ENCODE measurements at places on chromosomes 3 and 15. TPM values are rescaled to one million over a fixed set of nuclear protein-coding genes. Genes with fewer than 3 reads are reported as not detected.

DNA sequence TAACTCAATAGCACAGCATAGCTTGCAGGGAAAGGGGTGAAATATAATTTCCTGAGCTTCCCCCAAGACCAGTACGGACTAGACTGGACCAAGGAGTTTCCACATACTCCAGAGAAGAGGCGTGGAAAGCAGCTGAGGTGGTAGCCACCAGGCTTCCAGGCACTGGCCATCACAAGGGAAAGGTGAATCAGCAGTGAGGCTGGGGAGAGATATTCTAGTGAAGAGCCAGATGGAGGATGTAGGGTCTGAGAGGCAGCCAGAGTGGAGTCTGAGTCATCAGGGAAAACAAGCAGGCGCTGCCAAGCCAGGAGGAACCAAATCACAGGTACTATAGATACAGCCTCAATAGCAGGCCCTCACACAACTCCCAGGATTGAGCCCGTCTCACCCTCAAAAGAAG, 9.6 kb upstream of the RASA2 start:
- H3K36me3 ChIP-seq: no peaks in the 10 kb centered on the region
- H3K27me3 ChIP-seq: no peaks in the 10 kb centered on the region
- no peak overlapping the region for H3K27ac ChIP-seq
- no peak overlapping the region for H3K4me3 ChIP-seq
- H3K4me1 ChIP-seq: no peaks in the 10 kb centered on the region

- no peak for DNase-seq
- no peaks in the 10 kb centered on the region for H3K4me1 ChIP-seq
- H3K27me3 ChIP-seq: no peaks in the 10 kb centered on the region
Observed at GRCh38 chr15:49906966-49907365, 212.1 kb downstream of the ATP8B4 start.

DNA sequence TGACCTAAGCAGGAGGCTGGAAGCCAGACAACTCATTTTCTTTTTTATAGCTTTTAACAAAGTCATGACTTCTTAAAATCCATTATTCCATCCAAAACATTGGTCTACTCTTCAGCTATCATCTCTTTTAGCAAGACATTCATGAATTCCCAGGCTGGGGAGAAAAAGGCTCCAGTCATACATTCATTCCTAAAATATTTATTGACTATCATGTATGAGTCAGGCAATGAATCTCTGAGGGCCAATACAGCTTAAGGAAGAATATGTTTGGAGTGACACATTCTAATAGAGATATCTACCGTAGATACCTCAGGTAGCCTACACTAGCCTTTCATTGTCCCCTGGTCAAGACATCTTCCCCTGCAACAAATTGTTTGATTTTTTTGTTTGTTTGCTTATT, 196.4 kb upstream of the NANOGP8 start:
- H3K4me1 ChIP-seq: no peaks in the 10 kb centered on the region
- H3K27me3 ChIP-seq: no peaks in the 10 kb centered on the region
- H3K27ac ChIP-seq: no peak overlapping the region
- no peak overlapping the region for H3K4me3 ChIP-seq
- DNase-seq: no peak
- no peaks in the 10 kb centered on the region for H3K36me3 ChIP-seq

- no peaks in the 10 kb centered on the region for H3K36me3 ChIP-seq
- no peak overlapping the region for H3K27ac ChIP-seq
Observed at GRCh38 chr3:143831208-143831607, 17.1 kb downstream of the SLC9A9 start.

DNA sequence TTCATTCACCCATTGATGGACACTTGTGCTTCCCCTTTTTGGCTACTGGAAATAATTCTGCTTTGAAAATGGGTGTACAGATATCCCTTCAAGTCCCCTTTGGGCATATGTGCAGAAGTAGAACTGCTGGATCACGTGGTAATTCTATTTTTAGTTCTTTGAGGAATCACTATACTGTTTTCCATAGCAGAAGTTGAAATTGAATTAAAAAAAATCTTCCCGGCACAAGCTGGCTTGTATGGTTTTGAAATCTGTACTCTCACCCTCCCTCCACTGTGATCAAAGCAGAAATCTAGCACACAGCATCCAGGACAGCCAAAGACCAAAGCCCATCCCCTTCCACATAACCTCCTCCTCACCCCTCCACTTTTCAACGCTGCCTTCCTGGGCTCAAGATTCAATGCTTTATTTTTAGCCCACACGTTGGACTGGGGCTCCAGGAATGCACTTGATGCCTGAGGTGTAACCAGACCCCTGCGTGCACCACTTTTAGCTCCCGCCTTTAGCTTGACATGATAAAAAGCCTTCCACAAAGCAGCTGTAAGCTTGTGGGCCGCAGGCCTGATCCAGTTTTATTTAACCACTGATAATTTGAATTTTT, 29.9 kb downstream of the TMEM40 start:
- no peak overlapping the region for H3K27ac ChIP-seq
- H3K4me3 ChIP-seq: no peak overlapping the region
- no peaks in the 10 kb centered on the region for H3K27me3 ChIP-seq
- no peaks in the 10 kb centered on the region for H3K36me3 ChIP-seq
- peak; percentile 5 for DNase-seq

GRCh38 chr3:130661140-130661891, 85.3 kb downstream of the PIK3R4 start:
- no peak overlapping the region for H3K27ac ChIP-seq
- H3K4me3 ChIP-seq: no peak overlapping the region
- H3K4me1 ChIP-seq: no peaks in the 10 kb centered on the region
- no peaks in the 10 kb centered on the region for H3K36me3 ChIP-seq
- DNase-seq: no peak

DNA sequence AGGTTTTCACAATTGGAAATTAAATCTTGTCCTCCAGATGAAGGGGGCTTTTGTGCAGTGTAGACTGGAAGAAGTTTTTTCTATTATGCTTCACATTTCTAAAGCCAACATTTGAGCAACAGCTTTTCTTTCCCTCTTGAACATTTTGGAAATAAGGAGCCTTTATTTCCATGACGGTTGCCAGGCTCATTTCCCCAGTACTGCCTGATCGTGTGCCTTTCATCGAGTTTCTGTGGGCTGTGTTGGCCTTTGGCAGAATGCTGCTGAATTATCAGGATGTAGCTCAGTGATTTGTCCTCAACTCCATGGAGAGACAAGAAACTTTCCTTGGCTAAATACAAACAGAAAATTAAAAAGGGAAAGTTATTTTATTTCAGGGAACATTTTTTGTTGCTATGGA, 314.8 kb upstream of the LRRC3B start:
- H3K27ac ChIP-seq: no peak overlapping the region
- H3K4me3 ChIP-seq: no peak overlapping the region
- DNase-seq: no peak
- H3K4me1 ChIP-seq: no peaks in the 10 kb centered on the region

- H3K4me3 ChIP-seq: peak overlapping the region; percentile 27
- H3K27me3 ChIP-seq: peaks cover 46% of the 10 kb centered on the region
- peak; percentile 44 for DNase-seq
- H3K4me1 ChIP-seq: peaks cover 11% of the 10 kb centered on the region
- no peak overlapping the region for H3K27ac ChIP-seq
Observed at GRCh38 chr3:8768364-8769087, 887 bp downstream of the OXTR start.

DNA sequence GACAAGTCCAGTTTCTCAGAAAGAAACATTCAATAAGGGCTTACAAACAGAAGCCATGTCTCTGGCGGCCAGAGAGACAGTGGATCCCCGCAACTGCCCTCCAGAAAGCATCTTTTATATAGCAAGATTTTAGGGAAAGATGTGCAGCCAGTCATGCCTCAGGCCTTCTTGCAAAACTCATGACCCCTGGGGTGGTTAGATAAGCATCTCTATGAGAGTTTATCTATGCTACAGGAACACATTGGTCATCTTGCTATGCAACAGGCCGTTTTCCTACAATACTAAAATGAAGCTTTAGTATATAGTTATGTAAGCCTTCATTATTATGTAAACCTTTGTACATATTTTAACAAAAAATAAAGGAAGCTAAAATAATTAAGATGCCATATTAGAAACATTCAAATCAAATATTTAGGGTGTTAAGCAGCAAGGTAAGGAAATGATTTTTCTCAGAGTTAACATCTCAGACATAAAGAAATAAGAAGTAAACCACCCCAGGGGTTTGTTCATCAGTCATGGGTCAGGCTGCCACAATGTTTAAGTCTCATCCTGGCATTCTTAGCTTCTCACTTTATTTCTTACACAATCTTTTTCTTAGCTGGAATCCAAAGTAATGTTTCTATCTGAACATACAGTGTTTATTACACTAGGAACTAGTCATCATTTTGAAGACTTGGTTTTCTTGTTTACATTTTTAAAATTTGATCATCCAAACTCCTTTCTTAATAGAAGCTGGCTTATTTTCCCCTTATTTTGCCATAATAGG, 6.3 kb upstream of the FSIP1 start:
- H3K27ac ChIP-seq: no peak overlapping the region
- no peaks in the 10 kb centered on the region for H3K36me3 ChIP-seq
- no peaks in the 10 kb centered on the region for H3K27me3 ChIP-seq

- no peaks in the 10 kb centered on the region for H3K4me1 ChIP-seq
- no peak overlapping the region for H3K27ac ChIP-seq
- DNase-seq: no peak
- no peaks in the 10 kb centered on the region for H3K27me3 ChIP-seq
- H3K4me3 ChIP-seq: no peak overlapping the region
Observed at GRCh38 chr3:107612664-107613084, 89.9 kb downstream of the BBX start.

DNA sequence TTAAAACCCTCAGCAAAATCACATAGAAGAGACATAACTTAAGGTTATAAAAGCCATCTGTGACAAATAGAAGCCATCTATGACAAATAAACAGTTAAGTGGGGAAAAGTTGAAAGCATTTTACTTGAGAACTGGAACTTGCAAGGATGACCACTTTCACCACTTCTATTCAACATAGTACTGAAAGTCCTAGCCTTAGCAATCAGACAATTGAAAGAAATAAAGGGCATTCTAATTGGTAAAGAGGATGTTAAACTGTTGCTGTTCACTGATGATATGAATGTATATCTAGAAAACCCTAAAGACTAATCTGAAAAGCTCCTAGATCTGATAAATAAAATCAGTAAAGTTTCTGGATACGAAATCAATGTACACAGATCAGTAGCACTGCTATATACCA, 186.9 kb upstream of the SATB1 start:
- H3K4me1 ChIP-seq: no peaks in the 10 kb centered on the region
- H3K36me3 ChIP-seq: no peaks in the 10 kb centered on the region
- H3K27me3 ChIP-seq: no peaks in the 10 kb centered on the region
- no peak overlapping the region for H3K4me3 ChIP-seq
- no peak for DNase-seq

GRCh38 chr3:171768986-171769385, 41.3 kb downstream of the PLD1 start:
- H3K4me1 ChIP-seq: peaks cover 5% of the 10 kb centered on the region
- no peak for DNase-seq
- peak overlapping the region; percentile 90 for H3K27ac ChIP-seq

The RLBP1 gene
- 2.8 TPM for polyA plus RNA-seq

The PLSCR2 gene
- polyA plus RNA-seq: 0.79 TPM

The SHQ1 gene
- polyA plus RNA-seq: 15.4 TPM

The PAQR9 gene
- polyA plus RNA-seq: 0.13 TPM

The SEC62 gene
- polyA plus RNA-seq: 98.0 TPM

The TMEM207 gene
- 2.9 TPM for polyA plus RNA-seq

The SYNPR gene
- 0.87 TPM for polyA plus RNA-seq
